SJCRH30 (cell line): ENCODE measurements at places on chromosomes 6 and 20.
A peak's percentile ranks its signal among the peaks of the same experiment; 100 is the strongest.

DNA sequence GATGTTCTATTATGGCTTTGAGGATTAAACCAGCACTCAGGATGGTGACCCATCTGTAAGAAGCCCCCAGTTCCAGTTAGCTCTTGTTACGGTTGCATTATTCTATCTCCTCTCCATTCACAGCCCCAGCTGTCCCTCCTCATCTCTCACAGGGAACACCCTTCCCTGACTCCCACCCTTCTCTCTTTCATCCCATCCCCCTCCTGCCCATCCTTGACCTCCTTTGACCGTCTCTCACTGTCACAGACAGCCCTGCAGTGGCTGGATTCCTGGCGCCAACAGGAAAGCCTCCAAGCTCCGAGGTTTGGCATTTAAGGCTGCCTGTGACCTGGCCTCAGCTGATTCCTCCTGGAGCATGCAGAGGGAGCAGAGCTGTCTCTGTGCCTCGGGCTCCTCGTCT, 4.2 kb upstream of the BPIFB4 start:
- peak; percentile 82 for DNase-seq

DNA sequence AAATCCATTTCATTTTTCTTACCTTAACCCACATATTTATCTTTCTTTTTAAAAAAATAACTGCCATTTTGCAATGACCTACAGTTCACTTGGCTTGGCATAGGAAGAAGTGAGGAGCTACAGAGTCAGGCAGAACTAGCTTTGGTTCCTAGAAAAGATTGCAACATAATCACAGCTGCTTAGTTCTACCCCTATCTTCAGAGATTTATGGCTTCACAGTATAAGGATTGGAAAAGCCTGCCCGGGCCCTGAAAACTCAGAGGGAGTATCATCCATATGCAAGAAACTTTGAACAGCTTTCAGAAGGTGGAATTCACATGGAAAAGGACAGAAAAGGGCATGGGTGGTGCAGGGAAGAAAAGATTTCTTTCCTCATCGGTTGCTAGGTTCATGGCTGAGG, 774.3 kb upstream of the CHD6 start:
- no peak for DNase-seq

GRCh38 chr20:5056801-5057599, 55.7 kb upstream of the SLC23A2 start:
- peak; percentile 36 for DNase-seq

DNA sequence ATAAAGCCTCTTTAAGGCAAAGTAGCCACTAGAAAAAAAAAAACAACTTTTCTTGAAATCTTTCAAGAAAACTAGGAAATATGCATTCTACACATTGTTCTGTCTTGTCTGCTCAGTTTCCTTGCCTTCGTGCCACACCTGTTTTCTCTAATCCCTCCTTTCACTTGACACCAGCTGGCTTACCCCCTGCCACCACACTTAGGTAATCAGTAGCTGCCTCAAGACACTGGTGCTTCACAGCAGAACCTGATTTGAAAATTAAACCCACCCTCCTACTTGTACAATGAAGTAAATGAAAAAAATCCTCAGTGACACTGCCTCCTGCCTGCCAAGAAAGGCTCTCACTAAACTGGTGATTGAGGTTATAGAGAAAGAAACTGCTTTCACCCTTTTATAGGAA, 45.8 kb upstream of the SCML4 start:
- DNase-seq: peak; percentile 47

DNA sequence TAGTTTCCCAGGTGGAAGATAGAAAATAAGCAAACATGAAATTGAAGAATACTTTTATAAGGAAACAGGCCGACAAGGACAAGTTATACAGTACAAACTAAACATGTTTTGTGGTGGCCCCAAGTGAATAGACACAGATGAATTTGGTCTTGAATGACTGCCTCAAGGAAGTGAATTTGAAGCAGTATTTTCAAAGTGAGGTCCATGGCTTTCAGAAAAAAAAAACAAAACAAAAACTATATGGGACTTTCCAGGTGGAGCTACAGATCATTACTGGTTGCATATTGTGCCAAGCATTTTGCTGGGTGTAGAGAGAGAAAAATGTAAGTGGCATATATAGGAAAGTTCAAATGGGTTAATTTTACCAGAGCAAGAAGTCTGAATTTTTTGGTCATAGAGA, 68.8 kb downstream of the CYB5R4 start:
- DNase-seq: no peak

DNA sequence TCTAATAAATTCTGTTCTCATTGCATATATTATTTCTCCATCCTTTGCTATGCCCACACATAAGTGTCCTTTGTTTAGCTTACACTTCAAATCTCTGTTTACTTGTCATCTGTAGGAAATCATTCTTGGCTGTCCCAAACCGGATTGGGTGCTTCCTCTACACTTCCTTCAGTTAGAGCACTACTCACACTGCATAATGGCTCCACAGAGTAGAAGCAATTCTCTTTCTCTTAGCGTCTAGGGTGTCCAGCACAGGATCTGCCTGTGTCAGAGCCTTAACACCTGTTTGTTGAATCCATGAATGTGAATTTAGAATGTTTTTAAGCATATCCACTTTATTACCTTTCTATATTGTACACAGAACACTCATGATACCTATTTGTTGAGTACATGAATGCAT, 87.0 kb upstream of the BMP2 start:
- DNase-seq: no peak

- DNase-seq: no peak
Observed at GRCh38 chr6:113830140-113830539, 27.0 kb upstream of the MARCKS start.

DNA sequence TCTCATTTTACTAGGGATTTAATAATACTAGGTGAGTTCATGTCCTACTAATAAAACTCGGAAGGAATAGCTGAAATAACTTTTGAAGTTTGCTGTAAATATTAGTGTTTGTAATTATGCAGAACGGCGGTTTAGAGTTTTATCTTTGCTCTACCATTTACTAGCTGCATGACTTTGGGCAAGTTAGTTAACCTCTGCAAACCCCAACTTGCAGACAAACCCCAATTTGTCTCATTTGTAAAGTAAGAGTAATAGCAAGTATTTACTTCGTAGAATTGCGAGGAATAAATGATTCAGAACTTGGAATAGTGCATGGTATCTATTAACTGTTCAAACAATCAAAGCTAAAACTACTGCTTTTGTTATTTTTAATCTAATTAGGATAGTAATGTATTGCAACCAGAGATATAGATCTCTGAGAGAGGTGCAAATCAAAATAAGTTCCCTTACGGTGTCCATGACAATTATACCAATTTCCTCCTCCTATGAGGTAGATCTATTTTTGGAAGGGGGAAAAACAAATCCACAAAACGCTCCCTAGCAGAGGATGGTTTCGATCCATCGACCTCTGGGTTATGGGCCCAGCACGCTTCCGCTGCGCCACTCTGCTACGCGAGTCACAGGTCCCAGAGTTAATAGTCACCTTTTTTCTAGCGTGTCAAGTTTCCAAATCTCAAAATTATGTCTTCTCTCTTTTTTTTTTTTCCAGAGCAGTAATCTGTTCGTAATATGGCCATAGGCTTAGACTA, 35.1 kb upstream of the BTN3A2 start:
- DNase-seq: peak; percentile 25

- no peak for DNase-seq
Observed at GRCh38 chr6:47079638-47080037, 37.5 kb upstream of the ADGRF1 start.

- DNase-seq: no peak
Observed at GRCh38 chr6:104118274-104118673, 741.4 kb downstream of the HACE1 start.

DNA sequence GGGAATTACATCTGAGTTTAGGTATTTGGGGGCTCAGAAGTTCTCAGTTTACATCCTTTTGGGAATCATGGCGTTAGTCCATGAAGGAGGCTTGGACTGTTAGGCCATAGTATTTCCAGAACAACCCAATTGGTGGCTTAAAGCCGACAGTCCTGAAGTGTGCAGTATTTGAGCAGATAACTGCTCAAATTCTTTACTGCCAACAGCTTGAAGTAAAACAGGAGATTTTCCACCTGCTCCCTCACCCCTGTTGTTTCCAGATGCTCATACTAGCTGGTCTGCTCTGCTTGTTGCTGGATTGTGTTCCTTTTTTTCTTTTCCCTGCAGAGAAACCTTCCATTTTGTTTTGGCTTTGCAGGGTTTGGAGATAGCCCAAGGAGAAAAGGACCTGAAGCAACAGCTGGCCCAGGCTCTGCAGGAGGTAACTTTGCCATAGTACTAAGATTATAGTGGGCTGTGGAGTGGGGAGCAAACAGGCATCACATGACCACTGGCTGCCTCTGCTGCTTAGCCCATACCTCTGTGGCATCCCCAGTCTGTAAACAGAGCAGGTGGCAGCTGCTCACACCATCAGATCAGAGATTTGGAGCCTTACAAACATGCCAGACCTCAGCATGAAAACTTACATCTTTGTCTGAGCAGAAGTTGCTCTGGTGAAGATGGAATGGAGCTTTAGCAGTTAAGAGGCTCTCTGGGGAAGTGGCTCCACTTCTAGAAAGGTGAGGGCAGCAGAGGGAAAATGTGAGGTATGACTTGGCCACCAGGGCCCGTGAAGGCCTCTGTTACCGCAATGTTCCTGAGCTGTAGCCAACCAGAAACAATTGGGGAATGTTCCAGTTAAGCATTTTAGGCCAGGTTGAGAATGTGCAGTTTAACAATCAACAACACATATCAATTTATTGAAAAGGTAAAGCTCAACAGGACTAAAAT, 17.6 kb downstream of the RNF8 start:
- peak; percentile 60 for DNase-seq

- DNase-seq: no peak
Observed at GRCh38 chr6:45704056-45704800, 311.4 kb downstream of the CLIC5 start.

DNA sequence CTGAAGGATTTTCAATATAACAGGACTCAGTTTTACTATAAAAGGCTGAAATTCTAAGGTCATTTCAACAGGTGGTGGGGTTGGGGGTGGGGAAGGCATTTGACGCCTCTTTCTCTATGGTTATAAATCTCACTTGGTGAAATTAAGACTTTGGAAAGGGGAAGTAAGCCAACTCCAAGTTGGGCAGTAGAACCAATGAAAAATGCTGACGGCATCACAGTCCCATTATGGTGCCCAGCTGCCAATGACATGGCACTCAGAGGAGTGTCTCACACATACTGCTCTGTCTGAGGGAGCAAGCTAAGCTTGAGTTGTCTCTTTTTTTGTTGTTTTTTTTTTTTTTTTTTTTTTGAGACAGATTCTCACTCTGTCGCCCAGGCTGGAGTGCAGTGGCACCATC, 4.7 kb downstream of the SLC16A10 start:
- no peak for DNase-seq

DNA sequence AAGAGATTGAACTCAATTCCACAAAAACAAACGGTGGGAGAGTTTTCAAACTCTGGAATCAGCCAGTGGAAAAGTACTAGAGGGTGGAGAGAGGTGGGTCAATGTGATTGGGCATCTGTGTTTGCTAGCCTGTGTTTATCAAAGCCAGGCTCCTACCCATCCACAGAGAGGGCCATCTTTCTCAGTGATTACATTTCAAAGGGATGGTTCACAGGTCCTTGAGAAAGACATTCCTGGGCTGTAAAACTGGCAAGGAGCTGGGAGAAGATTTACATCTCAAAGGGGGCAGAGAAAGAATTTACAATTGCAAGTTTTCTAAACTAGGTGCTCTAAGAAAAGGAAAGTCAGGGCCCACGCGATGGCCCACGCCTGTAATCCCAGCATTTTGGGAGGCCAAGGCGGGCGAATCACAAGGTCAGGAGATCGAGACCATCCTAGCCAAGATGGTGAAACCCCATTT, 146.8 kb upstream of the UST start:
- DNase-seq: no peak

DNA sequence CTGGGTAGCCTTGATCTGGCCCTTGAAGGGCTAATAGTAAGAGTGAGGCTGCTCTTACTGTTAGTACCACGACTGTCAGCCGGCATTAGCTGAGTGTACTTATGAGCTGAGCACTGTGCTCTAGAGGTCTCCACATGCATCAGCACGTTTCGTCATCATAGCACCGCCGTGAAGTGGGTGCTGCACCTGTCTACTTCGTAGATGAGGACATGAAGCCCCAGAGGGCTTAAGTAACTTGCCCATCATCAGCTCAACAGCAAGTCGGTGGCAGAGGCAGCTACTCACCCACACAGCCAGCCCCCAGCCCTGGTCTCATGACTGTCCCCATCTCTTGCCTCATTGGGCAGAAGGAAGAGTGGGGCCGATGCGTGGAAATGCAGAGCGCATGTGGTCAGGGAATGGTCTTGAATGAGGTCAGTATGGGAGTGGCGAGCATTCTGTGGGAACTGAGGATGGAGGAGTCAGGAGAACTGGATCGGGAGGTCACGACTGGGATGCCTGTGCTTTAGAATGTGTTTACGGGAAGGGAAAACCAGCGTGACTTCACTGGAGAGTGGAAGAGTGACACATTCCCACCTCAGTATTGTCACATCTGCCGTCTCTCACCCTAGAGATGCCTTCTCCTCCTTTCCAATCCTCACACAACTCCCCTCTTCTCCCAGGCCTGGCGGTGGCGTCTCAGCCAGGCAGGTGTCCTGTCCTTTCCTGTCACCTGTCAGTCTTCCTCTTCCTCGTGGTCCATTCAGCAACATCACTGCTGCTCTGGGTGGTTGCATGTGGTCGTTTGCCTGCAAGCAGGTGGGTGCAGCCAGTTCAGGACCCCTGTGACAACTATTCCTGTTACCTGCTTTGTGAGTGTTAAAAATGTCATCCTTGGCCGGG, 6.0 kb downstream of the SYTL3 start:
- peak; percentile 24 for DNase-seq

DNA sequence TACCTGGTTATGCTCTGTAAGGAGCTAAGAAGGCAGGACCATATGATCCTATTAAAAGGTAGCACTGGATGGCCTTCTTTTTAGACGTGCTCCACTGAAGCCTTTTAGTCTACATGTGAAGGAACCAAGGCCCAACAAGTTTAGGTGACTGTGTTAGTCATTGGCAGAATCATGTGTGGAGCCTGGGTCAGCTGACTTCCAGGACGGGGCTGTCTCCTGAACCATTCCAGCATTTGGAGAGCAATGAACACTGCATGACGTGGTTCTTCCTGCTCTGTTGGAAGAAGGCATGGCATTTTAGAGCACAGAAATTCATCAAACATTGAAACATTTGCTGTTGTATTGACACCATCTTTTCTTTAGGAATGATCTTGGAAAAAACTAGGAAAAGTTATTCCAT, 87.8 kb upstream of the TIAM2 start:
- no peak for DNase-seq

DNA sequence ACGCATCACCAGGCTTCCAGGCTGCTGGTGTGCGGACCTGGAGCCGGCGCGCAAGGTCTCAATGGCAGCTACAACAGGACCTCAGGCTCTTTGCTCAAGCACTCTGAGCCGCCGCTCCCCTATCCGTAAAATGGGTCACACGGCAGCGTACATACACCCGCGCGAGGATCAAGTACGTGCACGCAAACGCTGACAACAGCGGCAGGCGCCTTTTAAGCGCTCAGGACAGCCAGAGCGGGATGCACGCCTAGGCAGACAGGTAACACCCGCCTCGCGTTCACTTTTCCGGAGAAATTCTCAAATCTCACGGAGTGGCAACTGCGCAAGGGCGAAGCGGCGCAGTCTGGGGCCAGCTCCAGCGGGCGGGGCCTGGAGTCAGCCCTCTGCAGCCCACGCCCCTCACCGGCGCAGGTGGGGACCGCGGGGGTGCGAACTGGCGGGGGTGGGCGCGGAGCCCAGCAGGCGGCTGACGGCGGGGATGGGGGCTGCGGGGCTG, 535 bp downstream of the EXOC2 start:
- peak; percentile 20 for DNase-seq

- DNase-seq: no peak
Observed at GRCh38 chr6:89597988-89598387, 40.6 kb downstream of the LYRM2 start.
